NCI-H510A (cell line): ENCODE measurements at places on chromosomes 7 and 10.

GRCh38 chr7:157044147-157044687 is 33.8 kb upstream of the MNX1 start:
- DNase-seq = no peak

GRCh38 chr10:6507311-6507710 is 72.8 kb downstream of the PRKCQ start:
- no peak for DNase-seq

DNA sequence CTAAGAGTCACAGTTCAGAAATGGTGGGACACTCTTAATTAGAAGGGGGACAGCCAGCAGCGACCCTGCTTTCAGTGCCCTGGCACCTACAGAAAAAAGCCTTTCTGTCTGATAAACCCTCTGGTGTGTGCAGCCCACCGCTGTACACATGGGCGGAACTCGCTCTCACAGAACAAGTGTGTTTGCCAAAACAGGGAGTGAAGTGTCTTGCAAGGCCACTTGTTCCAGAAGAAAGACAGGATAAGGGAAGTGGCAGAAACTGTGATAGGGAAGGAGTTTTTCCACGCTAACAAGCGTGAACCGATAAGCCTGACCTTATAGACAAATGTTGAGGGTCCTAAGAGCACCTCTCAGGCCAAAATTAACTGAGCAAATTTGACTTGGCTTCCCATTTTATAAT is 203.7 kb upstream of the TCF7L2 start:
- DNase-seq = no peak

DNA sequence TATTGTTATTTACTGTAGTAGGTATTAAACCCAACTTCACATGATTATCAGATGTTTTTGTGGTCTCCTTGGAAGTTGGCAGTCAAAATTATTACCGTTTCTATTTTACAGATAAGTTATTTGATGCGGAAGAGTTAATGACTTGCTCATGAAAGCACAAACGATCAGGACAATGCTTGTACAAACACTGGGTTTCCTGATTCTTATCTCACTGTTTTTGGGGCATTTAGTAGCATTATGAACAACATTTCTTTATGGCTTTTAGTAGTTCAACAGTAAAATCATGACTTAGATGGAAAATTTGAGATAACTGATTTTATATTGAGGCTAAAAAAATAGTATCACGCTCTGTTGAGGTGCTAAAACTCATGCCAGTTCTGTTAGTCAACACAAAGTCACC is 361.5 kb upstream of the MBL2 start:
- no peak for DNase-seq

- peak; percentile 11 for DNase-seq
Measured at GRCh38 chr7:95886501-95887090, 114.2 kb downstream of the DYNC1I1 start.

DNA sequence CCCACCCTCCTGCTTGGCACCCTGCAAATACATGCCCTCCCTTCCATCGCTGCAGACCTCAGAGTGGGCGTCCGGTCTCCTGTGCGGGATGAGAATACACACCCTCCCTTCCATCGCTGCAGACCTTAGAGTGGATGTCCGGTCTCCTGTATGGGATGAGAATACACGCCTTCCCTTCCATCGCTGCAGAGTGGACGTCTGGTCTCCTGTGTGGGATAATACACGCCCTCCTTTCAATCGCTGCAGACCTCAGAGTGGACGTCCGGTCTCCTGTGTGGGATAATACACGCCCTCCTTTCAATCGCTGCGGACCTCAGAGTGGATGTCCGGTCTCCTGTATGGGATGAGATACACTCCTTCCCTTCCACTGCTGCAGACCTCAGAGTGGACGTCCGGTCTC is 128.1 kb downstream of the VIPR2 start:
- DNase-seq = no peak

DNA sequence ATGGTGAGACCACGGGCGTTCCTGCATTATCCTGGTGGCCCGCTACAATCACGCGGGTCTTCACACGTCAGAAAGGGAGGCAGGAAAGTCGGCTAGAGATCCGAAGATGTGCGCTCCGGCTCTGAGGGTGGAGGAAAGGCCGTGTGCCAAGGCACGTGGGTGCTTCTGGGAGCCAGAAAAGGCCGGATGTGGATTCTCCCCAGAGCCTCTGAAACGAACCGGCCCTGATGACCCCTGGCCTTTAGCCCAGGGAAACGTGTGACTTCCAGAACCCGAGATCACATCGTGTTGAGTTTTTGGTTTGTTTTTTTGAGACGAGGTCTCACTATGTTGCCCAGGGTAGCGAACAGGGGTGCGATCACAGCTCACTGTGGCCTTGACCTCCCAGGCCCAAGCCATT is 244.2 kb downstream of the ELFN1 start:
- no peak for DNase-seq

DNA sequence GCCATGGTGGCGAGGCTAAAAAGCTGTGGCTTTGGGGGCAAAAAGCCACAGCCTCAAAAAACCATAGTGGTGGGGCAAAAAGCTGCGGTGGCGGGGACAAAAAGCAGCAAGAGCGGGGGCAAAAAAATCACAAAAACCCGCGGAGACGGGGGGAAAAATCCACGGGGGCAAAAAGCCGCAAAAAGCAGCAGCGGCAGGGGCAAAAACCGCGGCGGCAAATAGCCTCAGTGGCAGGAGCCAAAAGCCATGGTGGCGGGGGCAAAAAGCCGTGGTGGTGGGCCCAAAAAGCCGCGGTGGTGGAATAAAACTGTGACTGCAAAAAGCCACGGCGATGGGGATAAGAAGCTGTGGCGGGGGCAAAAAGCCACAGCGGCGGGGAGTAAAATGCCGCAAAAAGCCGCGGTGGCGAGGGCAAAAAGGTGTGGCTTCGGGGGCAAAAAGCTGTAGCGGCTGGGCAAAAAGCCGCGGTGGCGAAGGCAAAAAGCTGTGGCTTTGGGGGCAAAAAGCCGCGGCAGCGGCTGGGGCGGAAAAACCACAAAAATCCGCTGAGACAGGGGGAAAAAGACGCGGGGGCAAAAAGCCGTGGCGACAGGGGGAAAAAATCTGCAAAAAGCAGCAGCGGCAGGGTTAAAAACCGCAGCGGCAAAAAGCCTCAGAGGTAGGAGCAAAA is 526.6 kb downstream of the ZNF33B start:
- DNase-seq = no peak

DNA sequence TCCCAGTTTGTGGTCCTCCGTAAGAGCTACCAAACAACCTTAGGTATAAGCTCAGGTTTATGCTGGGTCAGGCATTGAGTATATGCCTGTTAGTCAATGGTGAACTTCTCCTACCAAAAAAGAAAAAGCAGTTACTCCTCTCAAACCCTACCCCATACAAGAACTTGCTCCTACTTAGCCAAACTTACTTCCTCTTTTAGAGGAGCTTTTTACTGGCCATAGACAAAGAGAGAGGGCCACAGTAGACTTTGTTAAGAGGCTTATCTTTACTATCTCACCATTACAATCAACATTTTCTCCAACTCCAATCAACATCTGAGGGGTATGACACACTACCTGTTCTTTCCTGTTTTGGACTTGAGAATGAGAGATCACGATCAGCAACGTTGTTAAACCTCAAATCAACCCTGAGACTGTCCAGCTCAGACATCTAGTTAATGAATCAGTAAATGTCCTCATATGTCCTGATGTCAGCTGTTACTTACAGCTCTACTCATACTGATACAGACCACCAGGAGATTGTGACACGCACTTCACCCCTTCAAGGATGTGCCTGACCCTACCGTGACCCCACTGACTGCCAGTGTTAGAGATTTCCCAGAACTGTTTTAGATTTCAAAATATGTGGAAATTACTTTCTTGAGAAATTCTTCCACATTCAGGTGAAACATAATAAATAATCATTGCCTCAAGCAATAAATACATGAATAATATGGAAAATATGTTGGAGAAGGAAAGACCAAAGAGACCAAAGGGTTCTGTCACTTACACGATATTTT is 18.4 kb upstream of the CCDC71L start:
- DNase-seq = no peak

DNA sequence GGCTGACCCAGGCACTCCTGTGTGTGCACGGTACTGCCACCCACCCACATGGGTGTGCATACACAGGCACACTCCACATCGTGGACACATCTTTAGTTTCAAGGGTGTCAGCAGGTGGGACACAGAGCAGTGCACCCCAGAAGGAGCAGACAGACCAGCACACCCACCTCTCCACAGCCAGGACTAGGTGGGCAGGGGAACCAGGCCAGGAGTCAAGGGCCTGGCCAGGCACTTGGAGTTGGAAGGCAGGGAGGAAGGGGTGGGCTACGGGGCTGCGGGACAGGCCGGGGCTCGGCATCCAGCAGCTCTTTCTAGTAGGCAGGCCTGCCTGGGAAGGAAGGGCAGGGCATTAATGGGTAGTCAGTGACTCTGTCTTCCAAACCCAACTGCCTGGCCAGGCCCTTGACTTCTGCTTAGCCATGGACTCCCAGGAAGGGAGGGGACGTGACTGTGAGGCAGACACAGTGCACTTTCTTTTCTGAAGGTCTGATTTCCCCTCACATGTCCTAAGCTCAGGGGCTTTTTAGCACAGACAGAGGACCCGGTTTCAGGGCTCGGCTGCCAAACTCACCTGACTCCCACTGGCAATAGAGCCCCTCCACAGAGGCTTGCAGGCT is 14.6 kb downstream of the RASGEF1A start:
- no peak for DNase-seq

DNA sequence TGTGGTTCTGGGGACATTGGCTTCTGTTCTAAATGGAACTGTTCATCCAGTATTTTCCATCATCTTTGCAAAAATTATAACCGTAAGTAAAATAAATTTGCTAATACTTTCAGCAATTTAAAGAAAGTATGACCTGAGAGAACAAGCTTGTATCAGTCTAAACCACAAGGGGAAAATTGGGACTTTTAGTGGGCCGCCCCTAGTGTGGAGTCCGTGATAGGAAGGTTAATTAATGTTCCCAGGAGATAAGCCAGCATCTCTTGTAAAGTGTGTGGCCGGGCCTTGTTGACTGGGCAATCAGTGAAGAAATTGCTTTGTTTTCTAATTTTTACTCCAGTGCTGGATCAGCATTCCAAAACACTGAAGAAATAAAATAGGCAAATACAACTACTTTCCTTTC is 83.0 kb downstream of the ABCB5 start:
- DNase-seq = no peak

DNA sequence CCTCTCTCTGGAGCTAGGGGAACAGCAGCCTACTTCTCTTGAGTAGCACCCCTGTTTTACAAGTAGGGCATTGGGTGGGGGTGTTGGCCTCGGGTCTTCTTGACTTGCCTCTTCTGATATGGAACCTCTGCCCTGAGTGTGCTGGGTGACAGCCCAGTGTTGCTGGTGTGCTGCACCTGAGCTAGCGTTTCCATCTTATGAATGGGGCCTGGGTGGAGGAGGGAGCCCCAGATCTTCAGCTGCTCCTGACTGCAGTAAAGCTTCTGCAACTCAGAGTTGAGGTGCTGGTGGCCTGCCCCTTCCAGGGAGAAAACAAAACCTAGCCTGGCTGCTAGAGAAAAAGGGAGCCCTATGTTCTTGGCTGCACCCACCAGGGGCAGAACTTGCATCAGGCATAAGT is 202.5 kb upstream of the SHH start:
- DNase-seq = no peak

DNA sequence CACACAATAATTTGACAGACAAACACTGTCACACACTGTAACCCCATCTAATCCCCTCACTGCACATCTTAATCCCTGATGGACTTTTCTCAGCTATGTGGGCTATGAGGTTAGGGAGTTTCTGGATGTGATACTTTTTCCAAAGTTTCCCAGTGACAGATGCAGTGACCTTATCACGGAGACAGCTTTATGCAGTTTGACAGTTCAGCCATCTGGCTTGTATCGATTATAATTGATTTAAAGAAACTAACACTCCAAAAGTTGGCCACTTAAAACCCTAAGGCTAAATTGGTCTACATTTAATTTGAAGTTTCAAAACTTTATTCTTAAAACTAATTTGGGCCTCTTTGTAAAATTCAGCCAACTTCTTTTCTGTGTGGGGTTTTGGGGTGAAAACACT is 196.7 kb downstream of the SDK1 start:
- no peak for DNase-seq

DNA sequence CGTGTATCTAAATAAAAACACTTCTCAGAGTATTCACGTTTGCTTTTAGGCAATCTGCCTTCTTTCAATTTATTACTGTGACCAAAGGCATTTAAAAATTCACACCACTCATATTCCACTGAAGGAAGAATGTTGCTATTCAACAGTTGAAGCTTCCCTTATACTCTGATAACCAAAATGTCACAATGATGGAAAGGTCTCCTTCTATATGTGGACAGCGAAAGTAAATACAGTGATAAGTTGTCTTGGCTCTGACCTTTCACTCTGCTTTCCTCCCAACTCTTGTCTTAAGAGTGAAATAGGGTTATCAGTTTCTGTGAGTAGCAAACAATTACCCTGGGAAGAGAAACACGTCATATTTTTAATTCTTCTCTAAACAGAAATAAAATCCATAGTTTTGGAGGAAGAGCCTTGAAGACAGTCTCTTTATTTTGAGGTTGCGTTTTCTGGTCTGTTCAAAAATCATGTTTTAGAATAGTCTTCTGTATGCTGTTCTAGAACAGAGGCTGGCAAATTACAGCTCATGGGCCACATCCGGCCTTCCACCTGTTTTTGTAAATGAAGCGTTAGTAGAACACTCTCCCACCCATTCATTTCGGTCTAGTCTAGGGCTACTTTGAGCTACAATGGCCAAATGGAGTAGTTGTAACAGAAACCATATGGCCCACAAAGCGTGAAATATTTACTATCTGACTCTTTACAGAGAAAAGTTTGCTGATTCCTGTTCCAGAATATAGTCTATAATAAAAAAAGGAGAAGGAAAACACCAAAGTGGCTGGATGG is 41.3 kb downstream of the ETV1 start:
- no peak for DNase-seq

DNA sequence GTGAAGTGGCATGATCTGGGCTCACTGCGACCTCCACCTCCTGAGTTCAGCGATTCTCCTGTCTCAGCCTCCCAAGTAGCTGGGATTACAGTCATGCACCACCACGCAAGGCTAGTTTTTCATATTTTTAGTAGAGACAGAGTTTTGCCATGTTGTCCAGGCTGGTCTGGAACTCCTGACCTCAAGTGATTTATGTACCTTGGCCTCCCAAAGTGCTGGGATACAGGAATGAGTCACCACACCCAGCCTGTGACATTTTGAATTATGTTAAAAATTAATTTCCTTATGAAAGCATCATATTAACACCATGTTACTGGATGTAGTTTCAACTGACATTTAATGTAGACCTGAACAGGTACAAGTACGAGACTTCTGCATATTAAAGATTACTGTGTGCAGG is 24.3 kb downstream of the ABCB4 start:
- no peak for DNase-seq
